Activated T-helper 1 cell treated with Interleukin-2 at 50 U/mL for 16 hours (primary cell): ENCODE measurements at places on chromosomes 11 and 22.

GRCh38 chr22:46710806-46711205 lies 27.2 kb downstream of the CERK start:
- no peak for DNase-seq

GRCh38 chr11:2134022-2135010 lies 4.9 kb downstream of the IGF2 start:
- no peak for DNase-seq

DNA sequence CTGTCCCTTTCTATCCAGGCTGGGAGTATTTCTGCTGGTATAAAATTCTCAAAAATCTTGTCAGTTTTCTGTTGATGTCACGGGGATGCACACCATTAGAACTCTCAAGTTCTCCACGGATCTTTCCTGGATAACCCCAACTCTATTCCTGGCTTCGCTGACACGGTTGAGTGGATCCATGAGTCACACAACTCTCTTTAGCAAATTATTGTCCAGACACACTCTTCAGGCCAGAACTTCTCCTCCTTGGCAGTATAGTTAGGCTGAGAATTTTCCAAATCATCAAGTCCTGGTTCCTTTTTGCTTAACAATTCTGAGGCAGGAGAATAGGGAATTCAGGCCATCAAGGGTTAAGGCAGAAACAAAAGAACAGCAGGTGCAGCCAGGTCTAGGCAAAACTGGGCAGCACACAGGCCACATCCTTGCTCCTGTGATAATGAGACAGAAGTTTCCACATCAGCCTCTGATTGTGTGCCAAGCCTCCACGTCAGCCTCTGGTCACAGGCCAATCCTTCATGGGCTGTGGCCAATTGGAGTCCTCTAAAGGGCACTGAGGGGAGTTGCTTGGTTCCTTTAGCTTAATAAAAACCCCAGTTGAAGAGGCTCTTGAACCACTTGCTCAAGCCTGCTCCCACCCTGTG lies 5.7 kb upstream of the ACAT1 start:
- no peak for DNase-seq

DNA sequence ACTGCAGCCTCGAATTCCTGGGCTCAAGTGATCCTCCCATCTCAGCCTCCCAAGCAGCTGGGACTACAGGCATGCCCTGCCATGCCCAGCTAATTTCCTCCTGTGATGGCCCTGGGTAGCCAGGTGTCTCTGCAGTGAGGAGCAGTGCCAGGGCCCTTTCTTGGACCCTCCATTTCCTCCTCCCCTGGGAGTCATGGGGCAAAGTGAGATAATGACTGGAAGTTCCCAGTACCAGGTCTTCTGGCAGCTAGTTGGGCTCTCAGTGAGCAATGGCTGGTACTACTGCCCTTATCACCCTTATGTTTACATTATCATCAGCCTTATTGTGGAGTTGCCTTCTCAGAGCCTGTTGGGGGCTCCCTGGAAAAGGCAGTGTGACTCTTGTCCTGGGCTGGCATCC lies 17.6 kb downstream of the DAGLA start:
- no peak for DNase-seq

DNA sequence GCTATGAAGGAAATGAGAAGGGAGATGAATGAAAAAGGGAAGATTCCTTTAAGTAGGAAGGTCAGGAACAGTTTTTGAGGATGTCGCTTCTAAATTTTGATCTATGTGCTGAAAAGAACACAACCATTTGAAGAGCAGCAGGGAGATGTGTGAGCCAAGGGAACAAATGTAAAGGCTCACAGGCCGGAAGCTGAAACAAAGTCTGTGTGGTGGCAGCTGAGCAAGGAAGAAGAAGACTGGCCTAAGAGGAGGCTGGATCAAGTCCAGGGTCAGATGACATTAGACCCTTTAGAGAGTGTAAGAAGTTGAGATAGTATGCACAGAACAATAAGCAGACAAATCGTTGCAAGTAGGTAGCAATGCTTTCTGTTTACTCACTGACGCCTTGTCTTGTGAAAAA lies 1631.4 kb upstream of the TENM4 start:
- DNase-seq = no peak

DNA sequence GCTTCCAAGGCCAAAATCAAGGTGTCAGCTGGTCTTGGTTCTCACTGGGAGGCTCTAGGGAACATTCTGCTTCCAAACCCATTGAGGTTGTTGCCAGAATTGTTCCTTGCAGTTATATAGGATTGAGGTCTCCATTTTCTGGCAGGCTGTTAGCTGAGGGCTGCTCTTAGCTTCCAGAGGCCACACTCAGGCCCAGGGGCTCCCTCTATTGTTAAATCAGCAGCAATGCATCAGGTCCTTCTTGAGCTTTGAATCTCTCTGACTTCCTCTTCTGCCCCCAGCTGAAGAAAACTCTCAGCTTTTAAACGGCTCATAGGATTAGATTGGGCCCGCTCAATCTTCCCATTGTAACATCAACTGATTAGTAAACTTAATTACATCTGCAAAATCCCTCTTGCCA lies 39.3 kb upstream of the BSX start:
- no peak for DNase-seq

- DNase-seq = no peak
Observed at GRCh38 chr11:128572965-128573364, 14.4 kb downstream of the ETS1 start.

GRCh38 chr11:74025467-74026166 lies 16.7 kb upstream of the UCP3 start:
- DNase-seq = no peak

- no peak for DNase-seq
Observed at GRCh38 chr11:102293873-102294601, 23.2 kb upstream of the BIRC3 start.

GRCh38 chr11:121451178-121451985 lies 732 bp upstream of the SORL1 start:
- no peak for DNase-seq

DNA sequence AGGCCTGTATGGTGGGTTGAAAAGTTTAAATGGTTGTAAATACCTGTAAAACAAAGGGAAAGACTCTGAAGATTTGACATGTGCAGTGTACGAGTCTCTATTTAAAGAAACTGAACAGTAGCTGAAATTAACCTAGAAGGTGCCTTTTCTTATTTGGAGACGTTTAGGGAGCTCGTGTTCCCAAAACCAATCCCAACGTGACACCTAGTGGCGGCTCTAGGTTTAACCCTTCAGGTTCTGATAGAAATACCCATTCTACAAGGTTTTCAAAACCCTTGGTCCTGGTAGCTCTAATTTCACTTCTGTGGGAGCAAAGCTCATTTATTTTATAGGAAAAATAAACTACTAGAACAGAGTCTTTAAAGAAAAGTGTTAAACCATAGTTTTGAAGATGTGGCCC lies 258.3 kb downstream of the LRRC4C start:
- DNase-seq = no peak

DNA sequence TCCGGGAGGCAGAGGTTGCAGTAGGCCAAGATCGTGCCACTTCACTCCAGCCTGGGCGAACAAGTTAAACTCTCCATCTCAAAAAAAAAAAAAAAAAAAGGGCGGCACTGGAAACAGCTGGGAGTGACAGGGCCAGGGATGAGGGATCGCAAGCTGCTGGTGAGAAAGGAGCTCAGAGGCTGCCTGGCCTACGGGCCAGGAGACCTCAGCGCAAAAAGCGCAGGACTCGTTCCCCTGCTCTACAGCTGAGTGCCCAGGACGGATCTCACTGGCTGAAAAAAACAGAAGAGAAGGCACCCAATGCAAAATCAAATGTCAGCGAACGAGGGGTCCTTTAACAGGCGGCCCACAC lies 650 bp upstream of the NUP50 start:
- no peak for DNase-seq

- no peak for DNase-seq
Observed at GRCh38 chr11:95108159-95108611, 18.5 kb downstream of the ENDOD1 start.

DNA sequence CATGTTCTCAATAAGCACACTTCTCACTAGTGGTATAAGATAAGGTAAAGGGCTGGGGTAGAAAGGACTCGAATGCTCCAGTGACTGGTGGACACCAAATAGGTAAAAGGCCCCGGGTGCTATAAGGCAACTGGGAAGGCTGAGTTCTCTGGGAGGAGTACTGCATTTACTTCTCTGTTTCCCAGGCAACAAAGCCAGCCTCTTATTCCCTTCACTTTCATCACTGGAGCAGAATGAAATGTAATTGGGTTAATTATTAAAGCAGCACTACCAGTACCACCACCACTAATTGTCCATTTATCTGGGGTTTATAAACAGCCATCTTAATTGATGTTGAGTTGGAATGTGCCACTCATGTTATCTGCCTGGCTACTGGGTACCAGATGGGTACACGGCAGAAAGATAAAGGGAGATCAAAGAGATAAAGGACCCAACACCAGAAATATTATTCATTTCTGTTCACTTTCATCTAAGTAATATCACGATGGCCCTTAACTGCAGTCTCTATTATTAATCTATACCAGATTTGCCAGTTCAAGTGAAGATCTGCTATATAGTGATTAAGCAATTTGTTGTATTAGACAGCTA lies 94.4 kb upstream of the CHRM4 start:
- no peak for DNase-seq

GRCh38 chr11:79367844-79368243 lies 73.0 kb downstream of the TENM4 start:
- DNase-seq = no peak

GRCh38 chr11:20203831-20204230 lies 43.6 kb upstream of the DBX1 start:
- DNase-seq = no peak

- no peak for DNase-seq
Observed at GRCh38 chr11:33801821-33802193, 27.5 kb upstream of the FBXO3 start.

- DNase-seq = no peak
Observed at GRCh38 chr11:116865696-116866095, 28.3 kb upstream of the APOA1 start.

GRCh38 chr11:93704237-93704636 lies 37.1 kb downstream of the TAF1D start:
- DNase-seq = no peak

- no peak for DNase-seq
Observed at GRCh38 chr11:124534051-124534450, 9.4 kb downstream of the OR8B12 start.

DNA sequence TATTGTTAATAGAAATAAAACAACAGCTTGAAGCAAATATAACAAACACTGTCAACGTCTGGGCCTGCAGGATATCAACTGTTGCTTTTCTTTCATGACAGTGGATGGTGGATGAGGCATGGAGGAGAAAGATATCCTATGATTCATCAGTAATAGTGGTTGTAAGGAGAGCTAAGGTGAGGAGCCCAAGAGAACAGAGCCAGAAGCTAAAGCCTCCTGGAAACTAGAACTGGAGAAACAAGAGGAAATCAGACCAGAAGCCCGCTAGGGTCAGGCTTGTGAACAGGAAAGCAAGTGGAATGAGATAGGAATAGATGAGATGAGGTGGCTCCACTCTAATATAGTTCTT lies 37.7 kb upstream of the MMP12 start:
- no peak for DNase-seq

- no peak for DNase-seq
Observed at GRCh38 chr22:31968022-31968421, 23.7 kb downstream of the YWHAH start.

- no peak for DNase-seq
Observed at GRCh38 chr11:119335091-119335654, 846 bp downstream of the RNF26 start.

DNA sequence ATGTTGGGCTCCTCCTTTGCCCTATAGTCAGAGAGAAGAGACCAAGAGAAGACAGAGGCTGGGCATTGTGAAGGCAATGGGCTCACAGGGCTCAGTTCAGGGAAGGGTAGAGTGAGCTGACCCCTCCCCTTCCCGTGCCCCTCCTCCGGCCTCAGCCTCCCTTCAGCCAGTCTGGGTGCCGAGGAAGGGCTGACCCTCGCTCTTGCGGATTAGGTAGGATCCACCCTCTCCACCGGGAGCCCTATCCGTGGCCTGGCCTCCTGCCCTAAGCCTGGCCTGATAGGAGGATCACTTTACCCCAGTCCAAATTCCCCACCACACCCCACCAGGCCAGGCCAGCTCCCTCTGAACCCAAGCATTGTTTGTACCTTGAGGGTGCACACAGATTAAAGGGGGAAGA lies 1.8 kb upstream of the PPP1R14B start:
- DNase-seq = no peak

- DNase-seq = no peak
Observed at GRCh38 chr11:44997566-44997965, 46.9 kb upstream of the TP53I11 start.

DNA sequence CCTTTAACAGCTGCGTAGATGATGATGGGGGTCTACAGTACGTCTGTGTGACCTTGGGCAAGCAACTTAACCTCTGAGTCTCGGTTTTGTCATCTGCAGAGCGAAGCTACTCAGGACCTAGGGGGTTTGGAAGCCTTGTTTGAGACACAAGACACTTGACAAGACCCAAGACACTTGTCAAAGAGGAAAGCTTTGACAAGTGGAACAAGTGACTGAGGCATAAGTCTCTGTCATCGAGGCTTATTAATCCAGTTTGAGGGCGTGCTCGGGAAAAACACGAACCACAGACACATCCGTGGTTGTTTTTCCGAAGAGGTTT lies 732 bp upstream of the PC start:
- no peak for DNase-seq

DNA sequence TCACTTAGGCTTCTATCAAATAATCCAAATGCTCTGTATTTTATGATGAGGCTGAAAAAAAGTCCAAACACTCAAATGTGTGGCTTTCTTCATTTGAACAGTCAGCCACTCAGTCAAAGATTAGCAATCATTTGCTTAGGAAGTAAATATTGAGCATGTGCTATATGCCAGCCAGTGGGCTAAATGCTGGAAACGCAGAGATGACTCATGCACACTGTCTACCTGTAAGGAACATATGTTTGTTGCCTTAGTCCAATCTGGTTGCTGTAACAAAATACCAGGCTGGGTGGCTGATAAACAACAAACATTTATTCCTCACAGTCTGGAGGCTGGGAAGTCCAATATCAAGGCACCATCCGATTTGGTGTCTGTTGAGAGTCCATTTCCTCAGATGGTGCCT lies 617.3 kb downstream of the NTM start:
- DNase-seq = no peak

- DNase-seq = no peak
Observed at GRCh38 chr22:31122196-31122531, 602 bp upstream of the INPP5J start.

DNA sequence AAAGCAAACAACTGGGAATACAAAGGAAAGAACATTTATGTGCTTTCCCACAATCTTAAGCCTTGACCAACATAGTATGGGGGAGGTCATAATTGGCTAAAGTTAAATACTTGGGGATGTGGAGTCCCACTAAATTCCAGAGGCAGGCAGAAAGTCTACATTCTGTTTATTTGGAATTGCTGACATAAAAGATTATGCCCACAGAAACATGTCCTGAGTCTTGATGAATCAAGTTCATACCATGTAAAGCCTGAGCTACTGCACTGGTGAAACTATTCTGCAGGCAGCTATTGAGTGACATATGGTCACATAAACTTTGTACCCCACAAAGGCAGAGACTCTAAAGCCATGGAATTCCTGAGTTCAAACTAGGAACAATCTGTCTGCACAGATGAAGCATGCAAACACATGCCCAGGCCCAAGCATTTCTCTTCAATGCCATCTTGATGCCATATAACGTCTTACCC lies 69.9 kb upstream of the CHRM4 start:
- DNase-seq = no peak
